ENCODE measurements at places on chromosomes 12 and 14.

- no peak for DNase-seq
Observed at GRCh38 chr12:97650242-97650641, 187.6 kb downstream of the RMST start.

- no peak for DNase-seq
Observed at GRCh38 chr12:12791756-12792369, 6.4 kb downstream of the APOLD1 start.

- DNase-seq = no peak
Observed at GRCh38 chr12:3661028-3661427, 91.9 kb downstream of the CRACR2A start.

- no peak for DNase-seq
Observed at GRCh38 chr12:67270622-67271021, 1.5 kb downstream of the CAND1 start.

- no peak for DNase-seq
Observed at GRCh38 chr14:75188086-75188485, 11.7 kb upstream of the TMED10 start.

DNA sequence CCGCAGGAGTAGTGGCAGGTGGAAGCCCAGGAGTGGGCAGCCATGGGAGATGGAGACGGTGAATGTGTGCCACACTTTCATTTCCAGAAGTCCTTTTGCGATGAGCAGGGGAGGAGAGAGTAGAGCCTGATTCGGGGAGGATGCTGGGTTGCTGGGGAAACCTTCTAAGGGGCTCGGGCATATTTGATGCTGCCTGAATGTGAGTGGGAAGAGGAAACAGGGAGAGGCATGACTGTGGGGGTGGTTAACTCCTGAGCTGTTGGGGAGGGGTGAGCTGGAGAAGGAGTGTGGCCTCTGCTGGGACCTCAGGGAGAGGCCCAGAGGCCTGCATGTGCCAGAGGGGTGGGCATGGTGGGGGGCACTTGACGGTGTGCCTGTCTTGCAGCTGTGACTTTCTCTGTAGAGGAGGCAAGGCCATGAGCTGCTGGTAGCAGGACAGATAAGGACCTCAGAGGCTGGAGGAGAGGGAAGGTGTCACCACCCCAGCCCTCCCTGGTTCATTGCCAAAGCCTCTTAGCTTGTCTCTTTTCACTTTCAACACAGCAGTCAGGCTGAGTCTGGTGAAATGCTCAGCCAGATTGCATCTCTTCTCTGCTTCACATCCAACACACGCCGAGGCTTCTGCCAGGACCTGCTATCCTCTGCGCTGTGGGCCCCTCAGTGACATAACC is 11.4 kb downstream of the GLT1D1 start:
- no peak for DNase-seq

- DNase-seq = no peak
Observed at GRCh38 chr12:1885082-1885596, 33.3 kb downstream of the CACNA2D4 start.

GRCh38 chr12:40689576-40689975 is 2.7 kb upstream of the CNTN1 start:
- DNase-seq = no peak

DNA sequence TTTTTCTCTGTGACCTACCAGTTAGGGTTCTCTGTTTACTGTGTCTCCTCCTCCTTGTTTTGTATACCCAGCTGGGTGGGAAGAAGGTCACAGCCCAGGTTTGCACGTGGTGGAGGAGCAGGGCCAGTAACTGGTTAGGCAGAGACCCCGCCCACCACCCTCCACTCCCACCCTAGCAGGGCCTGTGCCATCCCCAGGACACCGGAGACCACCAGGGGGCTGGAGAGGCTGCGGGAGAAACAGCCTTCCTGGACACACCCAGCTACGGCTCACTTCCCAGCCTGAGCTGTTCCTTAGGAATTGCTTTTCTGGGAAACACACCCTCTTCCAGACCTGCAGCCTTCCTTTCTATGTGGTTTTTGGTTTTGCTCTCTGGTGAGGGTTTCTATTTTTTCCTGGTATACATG is 21.1 kb downstream of the BDKRB2 start:
- DNase-seq = no peak

DNA sequence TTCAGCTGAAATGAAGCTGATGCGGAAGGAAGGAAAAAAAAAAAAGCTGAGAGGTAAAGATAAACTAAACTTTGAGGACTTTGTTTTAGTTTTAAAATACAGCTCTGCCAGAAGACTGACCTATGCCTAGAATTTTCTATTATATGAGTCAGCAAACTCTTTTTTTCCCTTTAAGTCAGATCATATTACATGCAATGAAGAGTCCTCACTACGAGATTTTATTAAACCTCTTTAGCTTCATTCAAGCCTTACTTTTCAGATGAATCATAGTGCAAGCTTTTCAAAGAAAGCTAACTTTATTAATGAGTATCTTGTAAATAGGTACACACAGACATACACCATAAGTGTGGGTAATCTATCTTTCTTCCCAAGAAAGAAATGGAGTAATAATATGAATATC is 57.8 kb upstream of the FSCB start:
- no peak for DNase-seq

DNA sequence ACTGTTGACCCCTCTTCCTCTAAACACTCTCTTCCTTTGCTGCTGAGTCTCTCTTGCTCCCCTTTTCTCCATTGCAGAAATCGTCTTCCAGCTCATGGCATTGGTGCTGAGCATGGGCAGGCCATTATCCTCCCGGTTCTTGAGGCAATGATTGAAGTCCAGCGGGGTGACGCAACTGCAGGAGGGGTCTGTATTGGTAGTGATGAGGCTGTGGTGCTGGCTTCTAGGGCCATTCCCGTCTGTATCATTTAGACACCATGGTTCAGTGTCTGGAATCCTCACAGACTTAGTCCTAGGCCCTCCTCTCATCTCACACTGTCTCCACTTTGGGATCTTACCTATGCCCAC is 720 bp upstream of the SLC22A17 start:
- no peak for DNase-seq

- DNase-seq = no peak
Observed at GRCh38 chr12:113609692-113610469, 138.2 kb upstream of the LHX5 start.

- DNase-seq = no peak
Observed at GRCh38 chr12:12398026-12398859, 41.4 kb downstream of the BORCS5 start.

- DNase-seq = no peak
Observed at GRCh38 chr14:54652188-54652587, 85.3 kb downstream of the SAMD4A start.

GRCh38 chr14:93395231-93395630 is 35.5 kb upstream of the UNC79 start:
- DNase-seq = no peak

- no peak for DNase-seq
Observed at GRCh38 chr12:125518074-125518473, 452.8 kb downstream of the AACS start.

GRCh38 chr14:28966416-28967233 is 200.0 kb downstream of the FOXG1 start:
- no peak for DNase-seq

- no peak for DNase-seq
Observed at GRCh38 chr12:597926-598568, 65.2 kb downstream of the NINJ2 start.

DNA sequence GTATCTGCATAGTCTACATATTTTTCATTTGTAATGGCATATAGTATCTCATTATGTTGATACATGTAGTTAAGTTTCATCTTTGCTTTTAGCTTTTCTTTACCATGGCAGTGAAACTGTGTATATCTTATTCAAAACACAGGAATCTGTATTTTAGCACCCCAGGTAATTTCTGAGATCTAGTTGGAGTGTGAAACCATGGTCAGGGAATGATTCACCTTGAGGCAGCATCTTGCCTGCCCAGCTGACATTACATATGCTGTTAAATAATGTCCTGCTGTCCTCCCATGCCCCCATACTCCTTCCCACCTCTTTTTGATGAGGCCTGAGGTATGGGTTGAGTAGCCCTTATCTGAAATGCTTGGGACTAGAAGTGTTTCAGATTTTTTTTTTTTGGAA is 125.4 kb upstream of the ATF1 start:
- DNase-seq = no peak

GRCh38 chr12:124940393-124941169 is 26.1 kb upstream of the UBC start:
- DNase-seq = no peak

GRCh38 chr12:95096852-95097251 is 23.4 kb upstream of the NR2C1 start:
- DNase-seq = no peak

DNA sequence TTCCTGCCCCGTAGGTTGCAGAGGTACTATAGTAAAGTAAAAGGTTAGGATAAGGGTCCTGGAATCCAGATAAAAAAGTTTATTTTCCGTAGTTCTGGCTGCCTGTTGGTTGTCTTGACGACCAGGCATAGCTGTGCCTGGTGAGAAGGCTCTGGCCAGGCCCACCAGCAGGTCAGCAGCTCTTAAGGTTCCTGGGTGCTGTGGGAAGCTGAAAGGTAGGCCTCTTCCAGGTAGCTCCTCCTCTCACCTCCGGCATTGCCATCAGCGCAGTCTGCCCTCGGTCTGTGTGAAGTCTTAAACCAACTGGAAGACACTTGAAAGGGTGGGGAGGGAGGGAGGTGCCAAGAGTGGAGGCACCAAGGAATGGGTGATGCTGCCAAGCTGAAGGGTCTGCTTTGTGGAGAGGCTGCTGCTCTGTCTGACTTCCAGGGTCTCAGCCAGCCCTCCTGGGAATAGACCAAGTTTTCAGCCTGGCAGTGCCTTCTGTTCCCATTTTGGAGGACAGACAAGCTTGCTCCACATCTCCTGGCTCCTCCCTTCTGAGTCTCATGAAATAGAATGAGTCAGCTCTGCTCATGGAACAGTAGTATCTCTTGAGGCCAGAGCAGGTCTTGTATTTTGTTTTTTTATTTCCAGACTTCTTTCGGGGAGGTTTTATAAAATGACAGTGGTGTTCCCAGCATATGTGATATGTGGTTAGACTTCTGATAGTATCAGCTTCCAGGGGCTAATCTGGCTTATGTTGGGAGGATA is 5.2 kb upstream of the ACADS start:
- DNase-seq = no peak

DNA sequence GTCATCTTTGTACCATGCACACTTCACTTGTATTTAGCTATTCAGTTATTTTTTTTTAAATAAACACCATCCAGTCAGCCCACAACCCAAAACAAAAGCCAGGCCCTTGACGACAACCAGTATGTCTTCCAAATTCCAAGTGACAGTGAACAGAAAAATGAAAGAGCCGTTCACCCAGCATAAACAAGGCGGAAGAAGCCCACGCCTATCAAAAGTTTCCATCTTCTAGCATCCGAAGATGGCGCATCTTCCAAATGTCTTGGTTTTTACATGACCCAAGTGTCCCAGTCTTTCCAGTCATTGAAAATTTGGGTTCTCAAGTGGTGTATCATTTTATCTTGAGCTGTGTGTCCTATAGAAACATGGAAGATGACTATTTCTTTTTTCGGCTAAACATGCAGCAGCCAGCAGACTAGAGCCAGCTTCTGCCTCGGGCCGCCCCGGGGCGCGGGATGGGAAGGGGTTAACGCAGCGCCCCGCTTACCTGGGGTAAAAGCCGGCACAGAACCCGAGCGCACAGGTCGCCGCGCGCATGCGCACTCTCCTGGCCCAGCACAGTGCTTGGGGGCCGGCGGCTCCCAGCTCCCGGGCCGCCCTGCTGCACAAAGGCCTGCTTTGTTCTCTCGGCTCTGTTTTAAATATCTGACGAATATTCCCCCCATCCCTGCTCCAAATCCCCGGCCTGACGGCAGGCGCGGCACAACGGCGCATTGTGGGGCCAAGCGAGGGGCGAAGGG is 164.8 kb downstream of the ZFP36L1 start:
- DNase-seq = peak; percentile 50

DNA sequence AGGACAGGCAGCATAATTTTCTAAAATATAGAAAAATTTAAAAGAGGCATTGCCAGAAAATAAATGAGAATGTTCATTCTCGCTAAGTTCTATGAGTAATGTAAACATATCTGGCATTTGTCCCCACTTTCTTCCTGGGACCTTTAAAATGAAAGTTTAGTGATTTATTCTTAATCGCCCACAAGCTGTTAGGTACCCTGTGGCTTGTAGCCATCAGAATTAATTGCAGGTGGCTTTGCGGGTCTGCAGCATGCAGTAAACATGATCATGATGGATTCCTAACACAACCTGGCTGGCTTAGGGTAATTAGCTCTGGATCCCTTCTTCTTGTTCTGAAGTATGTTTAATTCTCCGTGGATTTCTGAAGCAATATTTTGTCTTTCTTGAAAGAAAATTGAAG is 103.5 kb upstream of the FRMD6 start:
- DNase-seq = no peak

GRCh38 chr12:104504146-104504545 is 47.4 kb downstream of the CHST11 start:
- no peak for DNase-seq

All from stimulated activated naive CD4-positive, alpha-beta T cell (primary cell).